ENCODE measurements at places on chromosomes 16 and 17.

DNA sequence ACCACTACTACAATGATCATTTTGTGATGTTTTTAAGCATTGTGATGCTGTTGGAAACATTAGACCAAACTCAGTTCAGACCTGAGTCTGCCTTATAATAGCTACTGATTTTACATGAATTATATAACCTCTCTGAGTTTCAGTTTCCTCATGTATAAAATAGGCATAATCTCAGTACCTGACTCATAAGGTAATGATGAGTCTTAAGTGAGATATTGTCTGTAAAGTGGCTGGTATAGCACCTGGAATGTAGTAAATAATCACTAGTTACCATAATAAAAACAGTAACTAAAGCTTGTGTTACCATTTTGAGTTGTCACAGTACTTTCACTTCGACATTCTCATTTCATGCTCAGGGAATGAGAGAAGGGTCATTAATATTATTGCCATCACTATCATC lies 381.5 kb upstream of the SALL1 start:
- no peak for DNase-seq

GRCh38 chr16:78278056-78278450 lies 178.6 kb downstream of the WWOX start:
- DNase-seq: no peak

DNA sequence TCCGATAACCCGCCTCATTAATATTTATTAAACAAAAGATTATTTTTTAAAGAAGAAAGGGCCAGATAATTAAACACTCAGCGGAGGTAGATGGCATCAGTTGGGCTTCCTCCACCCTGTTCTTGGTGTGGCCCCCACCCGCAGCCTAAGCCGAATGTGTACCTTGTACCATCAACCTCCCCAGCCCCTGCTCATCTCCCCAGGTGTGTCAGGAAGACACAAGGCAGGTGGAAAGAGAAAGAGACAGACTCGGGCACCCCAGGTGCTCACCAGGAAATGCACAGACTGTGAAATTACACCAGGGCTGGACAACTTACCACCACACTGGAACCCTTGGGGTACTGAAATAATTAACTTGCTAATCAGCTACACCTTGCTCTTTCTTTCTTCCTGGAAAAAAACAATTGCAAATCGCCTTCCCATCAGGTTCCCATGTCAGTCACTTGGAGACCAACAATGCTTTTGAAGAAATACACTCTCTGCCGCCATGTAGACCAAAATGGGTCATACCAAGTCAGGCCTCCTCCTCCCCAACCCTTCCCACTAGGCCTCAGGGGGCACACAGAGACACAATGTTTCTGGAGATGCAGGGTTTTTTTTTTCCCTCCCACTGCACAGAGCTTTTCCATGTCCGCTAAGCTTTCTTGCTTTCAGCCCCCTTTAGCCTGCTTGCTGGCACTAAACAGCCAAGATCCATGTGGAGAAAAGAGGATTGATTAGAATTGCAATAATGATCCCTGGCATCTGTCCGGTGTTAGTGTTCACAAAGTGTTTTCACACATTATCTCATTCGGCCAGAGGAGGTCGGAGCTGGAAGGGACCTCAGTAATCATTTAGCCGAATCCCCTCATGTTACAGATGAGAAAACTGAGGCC lies 8.6 kb upstream of the LHX1 start:
- DNase-seq: no peak

- no peak for DNase-seq
Observed at GRCh38 chr16:75189638-75190245, 17.2 kb downstream of the CTRB2 start.

- no peak for DNase-seq
Observed at GRCh38 chr17:81277421-81277820, 17.7 kb downstream of the SLC38A10 start.

GRCh38 chr16:72085002-72085401 lies 8.4 kb downstream of the TXNL4B start:
- DNase-seq: no peak

DNA sequence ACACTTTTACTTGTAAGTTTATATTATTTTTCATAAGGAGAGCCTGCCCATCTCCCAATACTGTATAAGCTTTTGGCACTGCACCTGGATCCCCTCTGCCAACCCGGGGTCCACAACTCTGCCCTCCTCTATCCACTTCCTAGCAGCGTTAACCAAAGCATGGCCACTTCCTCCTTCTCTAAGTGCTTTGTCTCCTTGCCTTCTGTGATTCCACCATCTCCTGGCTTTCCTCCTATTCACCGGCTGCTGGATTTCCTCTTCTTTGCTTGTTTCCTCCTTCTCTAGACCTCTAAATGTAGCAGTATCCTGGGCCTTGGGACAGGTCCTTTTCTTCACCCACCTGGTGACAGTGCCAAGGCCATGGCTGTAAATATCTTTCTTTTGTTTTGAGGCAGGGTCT lies 20.0 kb upstream of the WFIKKN2 start:
- peak; percentile 79 for DNase-seq

- DNase-seq: peak; percentile 38
Observed at GRCh38 chr16:29029168-29029994, 44.5 kb downstream of the LAT start.

GRCh38 chr17:75241996-75242460 lies 19.4 kb downstream of the GGA3 start:
- DNase-seq: no peak

GRCh38 chr16:23333831-23334456 lies 31.8 kb downstream of the SCNN1B start:
- no peak for DNase-seq

GRCh38 chr16:72873853-72874252 lies 174.1 kb downstream of the ZFHX3 start:
- DNase-seq: no peak

GRCh38 chr17:28113269-28113668 lies 70.8 kb downstream of the NLK start:
- DNase-seq: no peak

- DNase-seq: peak; percentile 87
Observed at GRCh38 chr17:60640503-60640902, 37.1 kb upstream of the BCAS3 start.

GRCh38 chr17:29376667-29377270 lies 13.4 kb upstream of the TAOK1 start:
- DNase-seq: peak; percentile 32

- DNase-seq: no peak
Observed at GRCh38 chr16:57271867-57272495, 12.5 kb downstream of the PLLP start.

- no peak for DNase-seq
Observed at GRCh38 chr17:46964315-46965265, 14.5 kb downstream of the RPRML start.

- peak; percentile 79 for DNase-seq
Observed at GRCh38 chr17:65171752-65172151, 34.6 kb downstream of the RGS9 start.

DNA sequence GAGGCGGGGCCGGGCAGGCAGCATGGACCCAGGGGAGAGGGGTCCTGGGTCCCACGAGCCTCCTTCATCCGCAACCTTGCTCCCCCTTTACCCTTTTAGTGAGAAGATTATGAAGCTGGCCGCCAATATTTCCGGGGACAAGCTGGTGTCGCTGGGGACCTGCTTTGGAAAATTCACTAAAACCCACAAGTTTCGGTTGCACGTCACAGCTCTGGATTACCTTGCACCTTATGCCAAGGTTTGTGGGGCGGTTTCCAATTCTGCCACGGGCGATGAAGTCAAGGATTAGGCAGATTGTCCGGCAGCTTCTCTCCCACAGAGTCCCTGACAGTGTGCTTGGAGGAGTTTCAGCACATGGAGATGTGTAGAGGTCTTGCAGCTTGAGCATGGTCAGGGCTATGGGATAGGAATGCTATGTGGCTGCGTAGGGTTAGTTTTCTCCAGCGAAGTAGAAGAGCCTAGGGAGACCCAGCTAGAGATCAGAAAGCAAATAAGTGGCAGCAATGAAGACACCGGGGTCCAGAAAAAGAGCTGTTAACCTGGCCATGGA lies 598 bp downstream of the NIP7 start:
- DNase-seq: no peak

GRCh38 chr17:78885956-78886355 lies 17.0 kb downstream of the CEP295NL start:
- DNase-seq: no peak

- DNase-seq: no peak
Observed at GRCh38 chr16:81316176-81316496, 1.4 kb downstream of the GAN start.

- DNase-seq: no peak
Observed at GRCh38 chr16:752007-752312, 8.6 kb upstream of the MSLN start.

GRCh38 chr16:30985401-30986128 lies 558 bp downstream of the HSD3B7 start:
- DNase-seq: no peak

- DNase-seq: no peak
Observed at GRCh38 chr17:78027121-78027520, 68.6 kb downstream of the TNRC6C start.

GRCh38 chr17:82331345-82331939 lies 2.1 kb downstream of the SECTM1 start:
- no peak for DNase-seq

- peak; percentile 97 for DNase-seq
Observed at GRCh38 chr17:78289802-78290363, 58.5 kb downstream of the TMEM235 start.

- peak; percentile 78 for DNase-seq
Observed at GRCh38 chr17:28416703-28417311, 10.8 kb upstream of the SLC46A1 start.

DNA sequence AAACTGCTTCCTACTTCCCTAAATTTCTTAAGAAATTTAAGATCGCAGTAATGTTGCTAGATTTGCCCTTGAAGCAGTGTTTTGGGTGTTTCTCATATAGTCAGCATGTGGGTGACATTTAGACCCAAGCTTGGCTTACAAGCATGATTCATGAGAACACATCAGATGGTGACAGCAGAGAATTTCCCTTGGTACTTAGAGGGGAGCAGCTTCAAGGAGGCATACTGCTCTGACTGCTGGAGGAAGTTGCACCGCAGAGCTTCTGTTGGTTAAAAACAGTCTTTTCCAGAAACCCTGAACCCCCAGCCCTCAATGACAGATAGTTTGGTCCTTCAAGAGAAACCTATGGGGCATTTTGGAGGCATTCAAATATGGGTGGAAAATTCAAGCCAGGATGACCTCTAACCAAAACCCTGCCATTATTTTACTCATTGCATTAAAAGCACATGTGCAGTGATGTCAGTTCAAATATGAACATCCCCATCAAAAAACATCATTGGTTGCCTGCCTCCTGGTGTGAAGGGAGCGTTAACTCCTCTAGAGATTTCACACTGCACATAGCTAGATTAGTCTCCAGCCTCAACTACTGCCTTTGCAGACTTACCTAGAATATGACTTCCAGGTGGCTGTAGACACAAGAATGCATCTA lies 201.5 kb upstream of the CACNG5 start:
- DNase-seq: peak; percentile 96

DNA sequence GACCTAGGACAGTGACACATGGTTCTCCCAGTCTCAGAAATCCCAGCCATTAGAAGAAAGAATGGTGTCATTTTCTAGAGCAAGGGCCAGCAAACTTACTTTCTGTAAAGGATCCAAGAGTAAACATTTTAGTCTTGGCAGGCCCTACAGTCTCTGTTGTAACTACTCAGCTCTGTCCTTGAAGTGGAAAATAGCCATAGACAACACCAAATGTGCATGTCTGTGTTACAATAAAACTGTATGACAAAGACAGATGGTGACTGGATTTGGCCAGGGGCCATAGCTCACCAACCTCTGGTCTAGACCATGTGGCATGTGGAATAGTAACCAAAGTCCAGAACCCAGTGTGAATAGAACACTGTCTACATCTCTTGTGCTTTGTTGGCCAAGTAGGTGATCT lies 286.5 kb downstream of the HS3ST4 start:
- DNase-seq: no peak

DNA sequence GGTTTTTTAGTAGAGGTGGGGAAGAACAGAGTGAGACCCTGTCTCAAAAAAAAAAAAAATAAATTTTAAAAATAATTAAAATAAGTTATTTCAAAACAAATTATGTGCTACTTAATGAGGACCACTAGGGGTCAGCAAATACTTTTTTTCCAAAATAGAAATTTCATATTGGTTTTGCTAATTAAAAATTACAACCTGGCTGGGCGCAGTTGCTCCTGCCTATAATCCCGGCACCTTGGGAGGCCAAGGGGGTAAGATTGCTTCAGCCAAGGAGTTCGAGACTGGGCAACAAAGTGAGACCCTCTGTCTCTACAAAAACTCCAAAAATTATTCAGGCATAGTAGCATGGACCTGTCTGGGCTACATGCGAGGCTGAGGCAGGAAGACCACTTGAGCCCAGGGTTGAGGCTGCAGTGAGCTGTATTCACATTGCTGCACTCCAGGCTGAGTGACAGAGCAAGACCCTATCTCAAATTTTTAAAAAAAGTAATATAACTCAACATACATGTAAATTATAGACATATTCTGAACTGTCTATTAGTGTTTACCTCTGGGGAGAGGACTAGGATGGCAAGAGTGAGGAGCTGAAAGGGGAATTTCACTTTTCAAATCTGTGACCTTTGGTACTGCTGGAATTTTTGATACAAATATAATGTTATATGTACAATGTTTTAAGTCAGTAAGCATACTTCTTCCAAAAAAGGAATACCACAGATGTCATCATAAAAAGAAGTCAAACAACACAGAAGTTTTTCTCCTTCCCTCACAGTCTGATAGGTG lies 8.1 kb downstream of the MEIOB start:
- DNase-seq: peak; percentile 6

GRCh38 chr16:57175896-57176295 lies 9.9 kb downstream of the PSME3IP1 start:
- DNase-seq: no peak

DNA sequence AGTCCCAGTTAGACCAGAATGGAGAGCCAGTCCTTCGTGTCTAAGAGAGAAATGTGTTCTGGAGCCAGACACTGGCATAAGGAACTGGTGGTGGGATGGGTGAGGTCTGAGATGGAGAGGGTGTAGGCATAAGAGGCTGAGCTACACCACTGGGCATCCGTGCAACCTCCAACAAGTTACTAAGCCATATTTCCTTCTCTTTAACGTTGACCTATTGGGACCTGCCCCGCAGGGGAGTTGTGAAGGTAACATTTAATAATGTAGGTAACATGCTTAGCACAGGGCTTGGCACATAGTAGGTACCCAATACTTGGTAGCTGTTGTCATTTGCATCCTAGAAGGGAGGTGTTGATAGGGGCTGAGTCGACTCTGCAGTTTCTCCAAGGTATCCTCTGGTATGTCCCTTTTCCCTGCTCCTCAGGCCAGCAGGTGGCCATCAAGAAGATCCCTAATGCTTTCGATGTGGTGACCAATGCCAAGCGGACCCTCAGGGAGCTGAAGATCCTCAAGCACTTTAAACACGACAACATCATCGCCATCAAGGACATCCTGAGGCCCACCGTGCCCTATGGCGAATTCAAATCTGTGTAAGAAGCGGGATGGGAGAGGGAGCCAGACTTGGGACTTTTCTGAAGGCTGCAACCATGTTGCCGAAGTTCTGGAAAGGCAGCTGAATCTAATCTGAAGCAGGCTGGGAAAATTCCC lies 1.2 kb downstream of the MAPK7 start:
- DNase-seq: no peak

All from Kasumi-1 (cell line).